ENCODE measurements at places on chromosomes 13 and 19.

DNA sequence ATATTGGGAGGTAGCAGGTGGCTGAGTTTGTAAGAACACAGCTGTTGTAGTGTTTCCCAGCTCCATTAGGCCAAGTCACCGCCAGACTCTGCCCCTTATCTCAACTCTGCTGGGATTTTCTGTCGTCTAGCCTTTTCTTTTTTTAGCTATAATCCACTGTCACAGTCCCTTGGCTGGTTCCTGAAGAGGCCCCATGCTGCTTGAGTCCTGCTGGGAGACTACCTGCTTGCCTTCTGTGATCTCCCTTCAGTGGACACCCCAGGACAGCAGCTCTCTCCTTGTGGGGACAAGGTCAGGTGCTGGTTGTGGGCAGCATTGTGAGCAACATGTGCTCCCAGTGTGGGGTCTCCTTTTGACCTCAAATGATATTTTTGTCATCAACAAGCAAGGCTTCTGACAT, 195.0 kb upstream of the ATXN8OS start:
- no peak for DNase-seq

GRCh38 chr19:45340232-45340898, at the start of gene KLC3:
TSS of gene KLC3 (plus strand) at chr19:45340750. CDS start at chr19:45345542, 4,792 bp downstream.
- no peak for DNase-seq

- DNase-seq, result no peak
These were observed 490.6 kb downstream of the COG6 start for GRCh38 chr13:40146063-40146462.

GRCh38 chr19:5113633-5114586, 145.0 kb downstream of the KDM4B start:
- DNase-seq, result no peak

- DNase-seq, result no peak
These were observed 4.1 kb downstream of the IRS2 start for GRCh38 chr13:109782066-109782822.

DNA sequence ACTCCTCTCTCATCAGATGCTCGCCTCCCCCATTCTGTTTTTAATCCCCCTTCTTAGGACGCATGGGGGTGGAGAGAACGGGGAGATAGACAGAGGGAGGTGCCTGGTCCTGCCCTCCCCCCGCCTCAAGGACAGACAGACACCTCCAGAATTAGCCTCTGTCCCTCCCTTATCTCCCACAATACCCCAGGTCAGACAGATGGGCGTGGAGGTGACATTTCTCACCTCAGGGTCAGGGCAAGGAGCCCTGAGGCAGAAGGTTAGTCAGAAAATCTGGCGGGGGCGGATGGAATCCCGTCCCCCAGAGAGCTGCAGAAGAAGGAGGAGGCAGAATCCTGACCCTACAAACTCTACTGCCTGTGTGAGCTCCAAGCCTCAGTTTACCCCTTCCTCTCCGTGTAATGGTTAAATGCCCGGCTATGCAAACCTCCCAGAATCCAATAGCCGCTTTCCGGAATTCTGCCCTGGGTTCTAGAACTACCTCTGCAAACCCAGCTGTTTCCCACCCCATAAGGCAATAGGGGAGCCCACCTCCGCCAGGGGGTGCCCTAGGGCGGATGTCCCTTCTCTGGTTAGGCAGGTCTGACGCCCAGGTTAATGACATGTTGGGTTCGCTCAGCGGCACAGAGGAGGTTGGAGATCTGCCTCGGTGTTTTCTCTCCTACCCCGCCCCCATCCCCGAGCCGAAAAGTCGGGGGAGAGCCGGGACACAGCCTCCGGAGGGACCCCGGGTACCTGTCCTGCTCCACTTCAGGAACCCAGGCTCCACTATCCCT, 900 bp downstream of the PPP1R13L start:
- no peak for DNase-seq

DNA sequence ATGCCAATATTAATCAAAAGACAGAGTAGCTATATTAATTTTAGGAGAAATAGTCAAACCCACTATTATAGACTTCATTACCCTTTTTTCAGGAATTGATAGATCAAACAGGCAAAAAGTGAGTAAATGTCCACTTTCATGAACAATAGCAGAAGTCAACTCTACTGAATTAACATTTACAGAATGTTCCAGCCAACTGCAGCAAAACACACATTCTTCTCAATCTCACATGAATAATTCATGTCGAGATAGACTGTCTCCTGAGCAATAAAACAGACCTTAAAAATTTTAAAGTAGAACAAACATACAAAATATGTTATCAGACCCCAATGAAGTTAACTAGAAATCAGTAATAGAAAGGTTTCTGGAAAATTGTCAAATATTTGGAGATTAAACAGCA, 118.4 kb downstream of the MYO16 start:
- DNase-seq, result no peak

DNA sequence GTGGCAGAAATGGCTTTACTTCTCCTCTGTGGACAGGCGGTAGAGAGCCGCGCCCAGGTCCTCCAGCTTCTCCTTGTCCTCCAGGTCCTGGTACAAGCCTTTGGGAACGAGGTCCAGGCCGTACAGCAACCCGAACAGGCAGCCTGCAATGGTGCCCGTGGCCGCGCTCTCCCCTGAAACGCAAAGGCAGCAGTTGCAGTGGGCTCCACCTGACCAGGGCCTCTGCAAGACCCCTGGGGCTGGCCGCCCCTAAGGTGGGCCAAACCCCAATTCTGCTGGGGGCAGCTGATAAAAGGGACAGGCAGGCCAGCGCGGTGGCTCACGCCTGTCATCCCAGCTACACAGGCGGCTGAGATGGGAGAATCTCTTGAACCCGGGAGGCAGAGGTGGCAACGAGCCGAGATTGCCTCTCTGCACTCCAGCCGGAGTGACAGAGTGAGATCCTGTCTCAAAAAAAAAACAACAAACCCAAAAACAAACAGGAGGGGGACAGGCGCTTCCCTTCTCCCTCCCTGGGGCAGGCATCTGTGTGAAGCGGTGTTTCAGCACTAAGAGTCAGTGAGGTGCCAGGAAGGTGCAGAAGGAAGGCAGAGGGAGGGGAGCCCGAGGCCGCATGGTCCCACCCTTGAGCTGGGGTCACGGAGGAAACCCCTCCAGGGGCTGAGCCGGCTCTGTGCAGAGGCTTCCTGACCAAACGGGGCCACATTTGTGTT, 30.3 kb downstream of the ADPRHL1 start:
- no peak for DNase-seq

DNA sequence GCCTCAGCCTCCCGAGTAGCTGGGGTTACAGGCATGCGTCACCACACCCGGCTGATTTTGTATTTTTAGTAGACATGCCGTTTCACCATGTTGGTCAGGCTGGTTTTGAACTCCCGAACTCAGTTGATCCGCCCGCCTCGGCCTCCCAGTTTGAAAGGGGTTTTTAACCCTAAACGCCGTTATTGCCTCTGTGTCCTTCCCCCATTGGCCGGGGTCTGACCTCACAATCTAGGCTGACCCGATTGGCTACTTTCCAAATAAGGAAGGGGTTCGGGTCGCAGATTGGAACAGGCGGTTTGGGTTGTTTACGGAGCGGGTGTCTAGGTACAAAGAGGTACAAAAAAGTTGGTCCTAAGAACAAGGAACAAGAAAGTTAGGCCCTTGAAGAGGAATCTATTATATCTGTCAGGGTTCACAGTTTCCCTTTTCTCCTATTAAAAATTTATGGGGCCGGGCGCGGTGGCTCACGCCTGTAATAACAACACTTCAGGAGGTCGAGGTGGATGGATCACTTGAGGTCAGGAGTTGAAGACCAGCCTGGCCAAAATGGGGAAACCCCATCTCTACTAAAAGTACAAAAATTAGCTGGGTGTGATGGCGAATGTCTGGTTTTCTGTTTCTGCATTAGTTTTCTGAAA, 1.0 kb downstream of the ZNF253 start:
- DNase-seq, result no peak

DNA sequence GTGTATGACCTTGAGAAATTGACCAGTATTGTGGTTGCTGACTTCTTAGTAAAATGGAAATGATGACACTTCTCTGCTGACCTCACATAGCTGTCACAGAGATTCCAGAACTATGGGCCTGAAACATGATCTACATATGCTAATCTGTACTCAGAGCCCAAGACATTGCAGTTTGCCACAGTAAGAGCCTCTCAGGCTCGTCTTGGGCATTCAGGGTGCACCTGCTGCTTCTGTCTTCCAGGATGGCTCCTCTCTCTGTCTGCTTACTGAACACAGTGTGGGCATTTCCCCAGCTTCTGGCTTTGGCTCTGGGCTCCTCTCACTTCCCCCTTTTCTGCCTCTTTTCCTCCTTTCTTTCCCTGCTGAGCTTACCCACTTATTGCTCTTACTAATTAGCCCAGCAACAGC, 22.3 kb upstream of the SLC46A3 start:
- DNase-seq, result no peak

GRCh38 chr19:16232127-16232526, 34.4 kb downstream of the AP1M1 start:
- DNase-seq, result no peak

DNA sequence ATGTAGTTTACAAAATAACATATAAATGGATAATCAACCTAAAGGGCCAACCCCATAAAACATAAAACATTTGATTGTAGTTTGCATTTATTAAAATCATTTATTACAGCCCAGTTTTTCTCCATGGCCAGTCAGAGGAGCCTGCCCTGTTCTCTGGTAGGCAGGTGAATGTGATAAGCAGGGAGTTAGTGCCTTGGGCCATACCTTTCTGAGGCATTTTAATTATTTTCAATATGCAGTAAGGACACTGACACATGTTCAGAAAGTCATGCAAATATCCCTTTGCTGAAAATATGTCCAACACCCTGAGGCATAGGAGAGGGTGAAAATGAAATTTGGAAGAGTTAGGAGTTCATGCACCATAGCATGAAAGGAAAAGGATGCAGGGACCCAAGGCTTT, 242.6 kb upstream of the EDNRB start:
- no peak for DNase-seq

- DNase-seq, result no peak
These were observed 38.7 kb downstream of the KCTD4 start for GRCh38 chr13:45162194-45162593.

- DNase-seq, result no peak
These were observed 7.7 kb downstream of the PAF1 start for GRCh38 chr19:39382991-39383828.

- DNase-seq, result no peak
These were observed 11.7 kb downstream of the KCNRG start for GRCh38 chr13:50026788-50027473.

DNA sequence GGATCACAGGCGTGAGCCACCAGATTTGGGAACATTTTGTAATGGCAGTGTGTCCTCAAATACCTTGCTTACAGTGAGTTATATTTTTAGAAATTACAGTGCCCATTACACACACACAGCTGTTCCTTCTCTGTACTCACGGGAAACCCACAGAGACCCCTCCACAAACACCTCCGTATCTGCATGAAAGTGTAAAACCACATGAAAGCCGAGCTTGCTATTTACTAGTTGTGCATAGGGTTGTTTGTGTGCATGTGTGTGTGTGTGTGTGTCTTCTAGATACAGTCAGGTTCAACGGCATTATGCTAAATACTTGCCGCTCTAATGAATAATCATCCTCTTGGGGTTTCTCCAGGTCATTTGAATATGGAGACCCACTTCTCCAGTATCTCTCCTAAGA, 22.3 kb upstream of the LILRA2 start:
- no peak for DNase-seq

- DNase-seq, result no peak
These were observed 752.2 kb downstream of the EFNB2 start for GRCh38 chr13:105783261-105783660.

GRCh38 chr13:45744979-45745378, 42.9 kb downstream of the CBY2 start:
- DNase-seq, result no peak

DNA sequence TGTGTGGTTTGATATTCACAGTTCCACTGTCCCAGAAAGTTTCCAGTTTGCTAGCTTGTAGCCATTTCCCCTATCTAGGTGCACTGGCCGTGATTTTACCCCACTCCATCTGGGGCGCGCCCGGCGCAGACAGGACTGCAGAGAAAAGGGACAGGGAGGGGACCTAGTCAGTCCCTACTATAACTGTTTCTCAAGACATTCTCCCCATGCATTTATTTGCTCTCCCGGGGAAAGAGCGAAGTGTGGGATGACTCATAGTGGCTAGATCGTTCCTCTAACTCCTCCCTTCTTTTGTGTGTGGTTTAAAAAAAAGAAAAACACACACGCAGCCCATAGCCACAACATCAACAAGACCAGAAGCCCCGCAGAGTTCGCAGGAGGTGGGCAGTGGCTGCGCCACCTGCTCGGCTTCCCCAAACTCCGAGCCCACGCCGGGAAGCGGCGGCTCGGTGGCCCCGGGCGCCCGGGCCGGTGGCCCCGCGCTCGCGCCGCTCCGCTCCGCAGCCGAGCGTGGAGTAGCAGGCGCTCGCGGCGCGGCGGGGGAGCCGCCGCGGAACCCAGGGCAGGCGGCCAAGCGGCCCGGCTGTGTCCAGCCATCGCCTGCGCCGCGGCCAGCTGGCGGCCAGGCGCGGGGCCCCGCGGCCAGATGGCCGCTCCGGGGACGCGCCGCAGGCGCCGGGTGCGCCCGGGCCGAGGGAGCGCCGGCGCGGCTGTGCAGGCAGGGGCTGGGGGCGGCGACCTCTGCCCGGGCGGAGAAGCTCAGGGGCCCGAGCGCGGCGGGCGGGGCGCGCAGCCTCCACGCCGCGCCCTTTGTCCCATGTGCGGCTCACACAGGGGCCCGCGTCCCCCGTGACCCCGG, 653 bp downstream of the TMTC4 start:
- peak; percentile 72 for DNase-seq

DNA sequence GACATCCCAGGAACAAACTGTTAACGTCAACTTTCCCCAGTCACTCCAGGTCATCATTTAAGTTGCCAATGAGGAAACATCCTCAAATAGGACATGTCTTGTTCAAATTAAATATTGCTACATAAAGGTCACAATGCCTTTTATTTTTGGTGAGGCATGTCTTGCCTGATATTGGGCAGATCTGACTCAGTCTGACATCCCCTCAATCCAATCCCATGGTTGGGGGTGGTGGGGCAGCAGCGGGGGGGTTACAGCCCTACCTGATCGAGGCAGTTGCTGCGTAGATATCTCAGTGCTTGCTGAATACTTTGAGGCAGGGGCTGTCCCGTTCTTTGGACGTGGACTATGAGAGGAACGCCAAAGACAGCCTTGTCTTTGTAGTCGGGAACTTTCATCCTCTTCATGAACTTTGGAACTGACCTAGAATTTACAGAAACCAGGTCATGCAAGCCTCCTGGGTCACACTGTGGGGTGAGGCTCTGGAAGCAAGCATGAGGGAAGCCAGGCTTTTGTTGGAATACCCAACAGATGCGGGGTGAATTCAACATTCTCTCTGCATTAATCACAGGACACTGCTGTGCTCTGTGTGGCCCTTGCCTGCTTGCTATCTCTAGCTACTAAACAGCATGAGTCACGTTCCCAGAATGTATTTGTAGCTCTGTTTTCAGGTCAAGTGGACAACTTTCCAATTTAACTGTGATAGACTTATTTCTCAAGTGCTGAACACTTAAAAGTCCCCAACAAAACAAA, 109.8 kb downstream of the KL start:
- DNase-seq, result peak; percentile 95

Measured in pulmonary artery endothelial cell (primary cell).